ENCODE measurements at places on chromosomes 1 and 21. TPM values are rescaled to one million over a fixed set of nuclear protein-coding genes. Genes with fewer than 3 reads are reported as not detected.

- DNase-seq: no peak
Measured at GRCh38 chr1:181906631-181907030, 154.9 kb downstream of the ZNF648 start.

- no peak for DNase-seq
Measured at GRCh38 chr1:36911561-36912364, 122.6 kb downstream of the GRIK3 start.

DNA sequence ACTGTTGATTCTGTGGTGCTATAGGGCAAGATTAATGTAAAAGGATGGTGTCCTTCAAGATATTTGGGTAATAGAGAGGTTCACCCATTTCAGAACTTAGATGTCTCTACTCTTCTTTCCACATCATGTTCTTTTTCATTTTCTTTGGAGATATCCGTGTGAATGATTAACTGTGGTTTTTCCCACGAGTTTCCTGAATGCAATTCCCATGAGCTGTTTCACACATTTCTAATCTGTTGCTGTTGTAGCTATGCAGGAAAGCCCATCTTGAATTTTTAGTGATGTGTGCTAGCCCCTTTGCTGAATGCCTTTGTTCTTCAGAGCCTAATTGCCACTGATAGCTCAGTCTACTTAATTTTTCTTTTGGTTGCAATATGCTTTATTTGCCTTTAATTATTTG lies 27.6 kb downstream of the SNX27 start:
- DNase-seq: no peak

DNA sequence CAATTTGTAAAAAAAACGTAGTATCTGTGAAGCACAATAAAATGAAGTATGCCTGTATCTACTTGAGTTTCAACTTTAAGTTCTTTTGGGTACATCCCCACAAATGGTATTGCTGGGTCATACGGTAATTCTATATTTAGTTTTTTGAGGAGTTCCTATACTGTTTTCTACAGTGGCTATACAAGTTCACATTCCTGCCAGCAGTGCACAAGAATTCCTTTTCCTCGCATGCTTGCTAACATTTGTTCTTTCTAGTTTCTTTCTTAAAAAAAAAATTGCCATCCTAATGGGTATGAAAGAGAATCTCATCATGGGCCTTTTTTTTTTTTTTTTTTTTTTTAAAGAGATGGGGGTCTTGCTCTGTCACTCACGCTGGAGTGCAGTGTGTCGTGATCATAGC lies 41.9 kb downstream of the UCK2 start:
- no peak for DNase-seq

- no peak for DNase-seq
Measured at GRCh38 chr1:78619803-78620579, at the start of gene IFI44L. Gene IFI44L, plus strand, starts transcription at chr1:78620448. Its CDS starts 7,468 bp downstream, at chr1:78627916.

Gene ADORA3
- total RNA-seq: 29.5 TPM

DNA sequence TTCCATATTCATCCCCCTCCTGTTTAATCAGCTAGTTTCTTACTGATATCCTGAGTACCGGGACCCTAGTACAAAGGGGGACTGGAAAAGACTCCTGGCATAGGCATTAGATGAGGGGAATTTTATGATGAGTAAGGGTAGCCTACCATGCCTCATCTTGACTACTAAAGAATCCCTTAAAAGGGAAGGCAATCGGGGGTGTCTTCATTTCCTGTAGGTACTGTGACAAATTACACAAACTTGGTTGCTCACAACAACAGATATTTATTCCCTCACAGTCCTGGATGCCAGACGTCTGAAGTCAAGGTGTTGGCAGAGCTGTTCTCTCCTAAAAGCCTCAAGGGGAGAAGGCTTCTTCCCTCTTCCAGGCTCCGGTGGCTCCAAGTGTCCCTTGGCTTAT lies 28.9 kb upstream of the RUNX1 start:
- DNase-seq: no peak

DNA sequence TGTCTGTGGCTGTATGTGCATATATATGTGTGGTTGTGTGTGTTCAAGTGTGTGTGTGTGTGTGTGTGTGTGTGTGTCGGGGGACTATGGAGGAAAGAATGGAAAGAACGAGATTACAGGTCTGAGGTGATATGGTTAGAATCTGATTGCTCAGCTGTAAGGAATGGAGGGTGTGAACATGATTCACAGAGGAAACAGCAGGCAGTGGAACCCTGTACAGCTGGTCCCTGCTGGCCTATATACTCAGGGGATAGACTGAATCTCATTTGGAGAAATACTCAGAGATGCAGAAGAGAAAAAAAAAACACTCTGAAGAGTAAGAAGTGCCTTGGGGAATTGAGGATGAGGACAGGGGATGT lies 180.1 kb upstream of the ESRRG start:
- no peak for DNase-seq

Gene SLAMF9
- not detected for total RNA-seq

DNA sequence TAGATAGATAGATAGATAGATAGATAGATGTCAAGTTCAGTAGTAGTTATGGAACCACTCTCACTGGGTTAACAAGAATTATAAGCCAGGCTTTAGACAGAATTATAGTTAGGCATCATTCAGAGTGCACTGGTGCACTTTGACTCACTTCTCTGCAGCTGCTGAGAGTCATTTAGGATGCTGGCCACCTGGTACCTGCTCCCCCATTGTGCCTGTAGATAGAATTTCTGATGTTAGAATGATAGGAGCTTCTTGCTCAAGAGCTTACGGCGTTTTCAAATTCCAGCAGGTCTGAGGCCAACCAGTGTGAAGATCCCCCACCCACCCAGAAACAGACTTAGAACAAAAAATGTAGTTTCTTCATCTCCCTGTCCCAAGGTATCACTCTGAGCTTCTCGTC lies 107.8 kb upstream of the HMCN1 start:
- no peak for DNase-seq

- DNase-seq: no peak
Measured at GRCh38 chr1:215198021-215198420, 115.5 kb downstream of the KCNK2 start.

Gene RNF220
- 125 TPM for total RNA-seq

Gene ATP6V1G3
- total RNA-seq: not detected

- DNase-seq: no peak
Measured at GRCh38 chr1:56417646-56418045, 161.7 kb downstream of the PLPP3 start.

GRCh38 chr1:208731981-208732821 lies 488.0 kb upstream of the PLXNA2 start:
- no peak for DNase-seq

Gene CACYBP
- 55.0 TPM for total RNA-seq

Gene APCS
- not detected for total RNA-seq

DNA sequence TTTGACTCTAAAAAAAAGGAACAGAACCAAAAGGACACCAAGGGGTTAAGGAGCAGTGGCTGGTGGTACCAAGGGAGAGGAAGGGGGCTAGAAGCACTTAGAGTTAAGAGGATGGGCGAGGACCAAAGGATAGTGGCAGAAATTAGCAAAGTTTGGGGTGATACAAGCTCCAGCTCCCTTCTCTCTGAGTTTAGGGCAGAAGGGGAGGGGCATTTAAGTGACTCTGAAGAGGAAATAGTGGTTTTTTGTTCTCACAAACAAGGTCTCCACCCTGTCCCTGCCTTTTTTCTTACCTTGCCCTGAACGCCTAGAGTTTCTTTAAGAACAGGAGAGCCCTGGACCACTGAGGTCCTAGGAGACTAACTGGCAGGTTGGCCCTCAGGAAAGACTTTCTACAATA lies 3.3 kb downstream of the CDC42SE1 start:
- DNase-seq: no peak

Gene OR10J1
- total RNA-seq: not detected

GRCh38 chr1:205339717-205340116 lies 17.0 kb downstream of the KLHDC8A start:
- DNase-seq: no peak

GRCh38 chr1:201142011-201142848 lies 12.0 kb downstream of the TMEM9 start:
- no peak for DNase-seq

Measured in thoracic aorta (tissue), 2 donors.